ENCODE measurements at places on chromosomes 1 and 21. TPM values are rescaled to one million over a fixed set of nuclear protein-coding genes. Genes with fewer than 3 reads are reported as not detected.

GRCh38 chr1:93844262-93845045 lies 34.6 kb downstream of the DNTTIP2 start:
- H3K27ac ChIP-seq: peak overlapping the region; percentile 85
- no peak for DNase-seq
- peaks cover 17% of the 10 kb centered on the region for H3K4me1 ChIP-seq
- no peaks in the 10 kb centered on the region for H3K36me3 ChIP-seq

- H3K27ac ChIP-seq: peak overlapping the region; percentile 72
- no peak for DNase-seq
- peaks cover 2% of the 10 kb centered on the region for H3K4me1 ChIP-seq
These were observed 37.1 kb downstream of the EIF4G3 start for GRCh38 chr1:21139601-21140000.

DNA sequence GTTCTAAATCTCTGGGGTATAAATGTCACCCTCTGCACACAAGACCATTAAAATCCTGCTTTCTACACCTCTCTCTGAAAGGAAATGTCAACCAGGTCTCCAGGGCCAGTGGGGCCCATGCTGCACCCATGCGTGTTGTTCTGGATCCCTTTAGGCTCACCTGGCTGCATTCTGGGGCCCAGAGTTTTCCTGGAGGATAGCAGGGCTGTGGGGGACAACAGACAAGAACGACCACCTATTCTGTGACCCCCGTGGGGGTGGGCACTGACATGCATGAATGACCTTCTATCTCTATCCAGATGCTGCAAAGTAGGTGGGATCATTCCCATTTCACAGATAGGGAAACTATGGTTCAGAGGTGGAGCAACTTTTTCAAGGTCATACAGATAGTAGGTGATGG lies 41.6 kb downstream of the TNNT2 start:
- peaks cover 2% of the 10 kb centered on the region for H3K27me3 ChIP-seq
- DNase-seq: no peak
- H3K27ac ChIP-seq: no peak overlapping the region
- no peak overlapping the region for H3K4me3 ChIP-seq

GRCh38 chr1:245810789-245811337 lies 656.1 kb downstream of the KIF26B start:
- peaks cover 16% of the 10 kb centered on the region for H3K4me1 ChIP-seq
- no peaks in the 10 kb centered on the region for H3K36me3 ChIP-seq
- DNase-seq: no peak
- H3K4me3 ChIP-seq: no peak overlapping the region
- no peak overlapping the region for H3K27ac ChIP-seq

GRCh38 chr1:66637146-66637545 lies 103.2 kb downstream of the SGIP1 start:
- peaks cover 21% of the 10 kb centered on the region for H3K4me1 ChIP-seq
- H3K27ac ChIP-seq: no peak overlapping the region
- no peak for DNase-seq
- H3K36me3 ChIP-seq: no peaks in the 10 kb centered on the region

GRCh38 chr1:225442123-225442505 lies 14.3 kb upstream of the LBR start:
- H3K27ac ChIP-seq: no peak overlapping the region
- peaks cover 25% of the 10 kb centered on the region for H3K4me1 ChIP-seq
- H3K27me3 ChIP-seq: no peaks in the 10 kb centered on the region
- H3K4me3 ChIP-seq: no peak overlapping the region

Gene AVPR1B
- not detected for total RNA-seq

Gene MATN1
- 5.6 TPM for total RNA-seq

Gene HSD3B1
- total RNA-seq: not detected
